ENCODE measurements at places on chromosomes 7 and 10.

- no peak for DNase-seq
Observed at GRCh38 chr10:62457196-62457595, 83.0 kb downstream of the ZNF365 start.

- no peak for DNase-seq
Observed at GRCh38 chr10:121112136-121112535, 261.0 kb downstream of the WDR11 start.

- no peak for DNase-seq
Observed at GRCh38 chr7:53422291-53422690, 386.9 kb downstream of the POM121L12 start.

GRCh38 chr10:124741281-124741921 lies 2.8 kb downstream of the FAM53B start:
- DNase-seq = peak; percentile 84

DNA sequence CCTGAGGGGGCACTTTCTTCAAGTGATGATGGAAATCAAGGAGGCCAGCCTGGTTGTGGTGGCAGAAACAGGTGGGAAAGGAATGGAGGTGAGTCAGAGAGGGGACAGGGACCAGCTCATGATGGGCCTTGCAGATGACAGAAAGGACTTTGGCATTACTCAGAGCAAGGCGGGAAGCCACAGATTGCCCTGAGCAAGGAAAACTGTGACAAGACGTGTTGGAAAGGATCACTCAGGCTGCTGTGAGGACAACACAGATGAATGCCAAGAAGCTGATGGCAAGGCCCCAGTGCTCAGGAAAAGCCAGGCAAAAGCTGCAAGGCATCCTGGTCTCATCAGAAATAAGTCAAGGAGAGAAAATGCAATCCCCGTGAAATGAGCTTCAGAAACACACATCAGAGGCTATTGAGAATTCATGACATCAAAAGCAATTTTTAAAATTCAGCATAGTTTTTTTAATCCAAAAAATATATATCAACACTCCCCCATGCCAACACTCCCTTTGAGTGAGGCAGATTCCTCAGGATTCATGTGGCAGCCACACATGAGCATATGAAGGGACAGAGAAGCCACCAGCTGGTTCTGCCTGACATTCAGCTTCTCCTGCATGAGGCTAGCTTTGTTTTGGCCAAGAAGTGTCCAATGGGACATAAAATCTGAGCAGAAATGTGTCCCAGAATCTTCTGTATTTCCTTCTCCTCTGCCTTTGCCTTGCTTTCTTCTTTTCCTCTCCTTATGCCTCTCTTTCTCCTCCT lies 244.5 kb upstream of the MYO3A start:
- DNase-seq = no peak

- peak; percentile 18 for DNase-seq
Observed at GRCh38 chr7:28957064-28957750, 923 bp downstream of the TRIL start.

GRCh38 chr7:126774077-126774476 lies 478.7 kb downstream of the GRM8 start:
- no peak for DNase-seq

GRCh38 chr7:159104188-159104920 lies 40.3 kb downstream of the VIPR2 start:
- no peak for DNase-seq

DNA sequence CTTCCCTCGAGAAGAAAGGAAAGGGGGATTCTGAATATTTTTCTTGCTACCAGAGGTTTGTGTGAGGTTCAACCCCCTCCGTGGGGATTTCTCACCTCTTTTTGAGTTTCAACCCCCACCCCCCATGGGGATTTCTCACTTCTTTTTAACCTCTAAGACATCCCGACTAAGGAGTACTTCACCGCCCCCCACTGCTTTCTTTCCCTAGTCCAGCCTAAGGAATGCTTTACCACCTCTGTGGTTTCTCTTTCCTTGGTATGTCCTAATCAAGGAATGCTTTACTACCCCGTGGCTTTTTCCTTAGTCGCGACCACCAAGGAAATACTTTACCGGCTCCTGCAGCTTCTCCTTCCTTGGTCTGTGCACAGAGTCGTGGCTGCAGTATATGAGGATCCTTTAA lies 149.4 kb downstream of the LYZL1 start:
- no peak for DNase-seq

- no peak for DNase-seq
Observed at GRCh38 chr10:60778971-60779796, 906 bp downstream of the CDK1 start.

DNA sequence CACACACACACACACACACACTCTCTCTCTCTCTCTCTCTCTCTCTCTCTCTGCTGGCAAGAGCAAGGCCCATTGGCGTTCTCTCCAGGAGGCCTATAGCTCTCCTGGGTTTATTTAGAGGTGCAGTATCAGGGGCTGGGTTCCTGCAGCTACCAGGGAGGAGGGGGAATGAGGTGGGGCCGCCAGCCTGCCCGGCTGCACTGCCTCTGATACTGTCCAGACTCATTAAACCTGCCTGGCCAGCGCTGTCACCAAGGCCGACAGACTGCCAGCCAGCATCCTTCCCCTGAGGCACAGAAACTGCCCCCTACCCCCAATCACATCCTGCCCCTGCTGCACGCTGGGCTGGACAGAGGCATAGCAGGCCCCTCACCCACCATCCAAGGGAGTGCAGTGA lies 4.3 kb downstream of the PRRT4 start:
- no peak for DNase-seq

DNA sequence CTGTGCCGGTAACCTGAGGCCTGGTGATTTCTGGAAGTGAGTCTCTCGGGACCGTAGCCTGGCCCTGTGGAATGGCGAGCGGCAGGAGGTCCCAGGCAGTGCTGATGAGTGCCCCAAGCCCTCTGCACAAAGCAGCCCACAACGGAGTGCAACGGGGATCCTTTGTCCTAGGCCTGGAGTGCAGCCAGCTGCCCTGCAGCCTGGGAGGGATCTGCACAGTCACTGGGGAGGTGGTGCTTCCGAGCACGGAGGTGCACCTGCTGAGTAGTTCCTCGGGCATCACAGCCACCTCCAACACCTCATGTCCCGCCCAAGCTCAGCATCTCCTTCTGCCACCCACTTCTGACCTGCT lies 162.8 kb upstream of the ZMIZ1 start:
- DNase-seq = no peak

GRCh38 chr7:78634093-78634492 lies 819.4 kb downstream of the MAGI2 start:
- DNase-seq = no peak

- DNase-seq = no peak
Observed at GRCh38 chr10:113303544-113304146, 249.2 kb upstream of the HABP2 start.

GRCh38 chr7:159125104-159125954 lies 19.3 kb downstream of the VIPR2 start:
- DNase-seq = no peak

GRCh38 chr7:54711900-54712595 lies 47.0 kb downstream of the SEC61G start:
- DNase-seq = no peak

GRCh38 chr10:75883081-75884072 lies 452.0 kb downstream of the LRMDA start:
- no peak for DNase-seq

DNA sequence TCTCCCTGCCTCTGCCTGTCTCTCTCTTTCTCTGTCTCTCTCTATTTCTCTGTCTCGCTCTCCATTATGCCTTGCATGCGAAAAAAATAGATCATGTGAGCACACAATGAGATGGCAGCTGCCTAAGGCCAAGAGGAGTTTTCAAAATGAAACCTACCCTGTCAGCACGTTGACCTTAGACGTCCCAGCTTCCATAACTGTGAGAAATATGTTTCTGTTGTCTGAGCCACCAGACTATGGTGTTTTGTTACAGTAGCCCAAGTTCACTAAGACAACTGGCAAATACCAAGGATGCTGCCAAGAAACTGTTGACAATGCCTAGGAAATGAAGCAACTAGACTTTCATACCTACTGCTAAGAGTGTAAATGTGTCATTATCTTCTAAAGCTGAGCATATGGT lies 70.6 kb upstream of the PLXDC2 start:
- no peak for DNase-seq

DNA sequence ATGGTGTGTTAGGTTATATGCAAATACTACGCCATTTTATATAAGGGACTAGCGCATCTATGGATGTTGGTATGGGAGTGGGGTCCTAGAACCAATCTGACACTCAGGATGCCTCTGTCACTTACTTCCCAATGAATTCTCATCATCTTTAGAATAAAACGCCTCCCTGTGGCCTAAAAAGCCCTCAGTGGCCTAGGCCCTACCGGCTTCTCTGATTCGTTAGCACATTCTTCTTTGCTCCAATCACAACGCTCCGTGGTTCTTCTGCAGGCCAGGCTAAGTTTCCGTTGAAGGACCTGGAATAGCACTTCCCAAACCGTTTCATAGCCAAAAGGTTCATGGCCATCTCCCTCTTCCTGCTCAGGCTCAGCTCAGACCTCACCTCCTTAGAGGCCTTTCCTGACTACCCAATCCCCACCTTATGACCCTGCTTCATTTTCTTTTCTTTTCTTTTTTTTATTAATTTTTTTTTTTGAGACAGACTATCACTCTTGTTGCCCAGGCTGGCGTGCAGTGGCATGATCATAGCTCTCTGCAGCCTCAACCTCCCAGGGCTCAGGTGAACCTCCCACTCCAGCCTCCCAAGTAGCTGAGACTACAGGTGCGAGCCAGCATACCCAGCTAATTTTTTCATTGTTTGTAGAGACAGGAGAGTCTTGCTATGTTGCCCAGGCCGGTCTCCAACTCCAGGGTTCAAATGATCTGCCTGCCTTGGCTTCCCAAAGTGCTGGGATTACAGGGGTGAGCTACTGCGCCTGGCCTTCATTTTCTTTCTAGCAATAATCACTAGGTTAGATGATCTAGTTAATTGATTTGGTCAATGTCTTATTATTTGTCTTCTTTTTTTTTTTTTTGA lies 24.5 kb upstream of the YWHAG start:
- DNase-seq = no peak

DNA sequence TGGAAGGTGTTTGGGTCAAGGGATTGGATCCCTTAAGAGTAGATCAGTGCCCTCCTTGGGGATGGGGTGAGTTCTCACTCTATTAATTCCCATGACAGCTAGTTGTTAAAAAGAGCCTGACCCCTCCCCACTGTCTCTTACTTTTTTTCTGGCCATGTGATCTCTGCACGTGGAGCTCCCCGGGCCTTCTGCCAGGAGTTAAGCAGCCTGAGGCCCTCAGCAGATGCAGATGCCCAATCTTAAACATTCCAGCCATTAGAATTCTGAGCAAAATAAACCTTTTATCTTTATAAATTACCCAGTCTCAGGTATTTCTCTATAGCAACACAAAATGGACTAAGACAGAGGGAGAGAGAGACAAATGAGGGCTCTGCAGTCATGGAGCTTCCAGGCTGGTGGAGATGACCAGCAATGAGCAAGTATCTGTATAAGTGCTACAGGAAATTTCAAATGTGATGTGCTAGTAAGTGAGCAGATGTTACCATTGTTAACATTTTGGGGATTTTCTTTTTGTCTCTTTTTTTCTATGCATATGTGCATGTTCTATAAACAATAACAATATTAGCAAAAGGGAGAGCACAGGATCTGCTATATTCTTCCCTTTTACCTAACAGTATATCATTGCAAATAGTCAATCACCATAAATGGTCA lies 26.7 kb downstream of the PLPP4 start:
- DNase-seq = no peak

GRCh38 chr10:24193330-24193729 lies 15.6 kb upstream of the KIAA1217 start:
- DNase-seq = no peak

GRCh38 chr7:156473476-156474240 lies 166.9 kb upstream of the RNF32 start:
- peak; percentile 50 for DNase-seq

DNA sequence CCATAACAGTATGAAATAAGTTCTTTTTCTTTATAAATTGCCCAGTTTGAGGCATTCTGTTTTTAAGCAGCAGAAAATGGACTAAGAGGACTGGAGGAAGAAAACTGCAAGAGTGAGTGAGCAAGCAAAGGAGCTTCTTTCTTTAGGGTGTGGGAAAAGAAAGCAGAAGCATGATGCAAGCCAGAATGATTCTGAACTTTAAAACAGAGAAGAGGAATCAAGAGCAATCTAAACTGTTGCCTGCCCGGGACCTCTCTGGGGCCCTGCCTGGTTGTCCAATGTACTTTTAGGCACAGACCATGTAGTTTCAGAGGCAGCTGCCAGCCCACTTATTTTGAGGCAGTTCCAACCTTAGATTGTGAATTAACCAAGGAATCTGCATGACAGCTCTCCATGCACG lies 186.3 kb downstream of the PLPP4 start:
- DNase-seq = no peak

GRCh38 chr7:35725280-35725680 lies 30.3 kb upstream of the HERPUD2 start:
- peak; percentile 51 for DNase-seq

DNA sequence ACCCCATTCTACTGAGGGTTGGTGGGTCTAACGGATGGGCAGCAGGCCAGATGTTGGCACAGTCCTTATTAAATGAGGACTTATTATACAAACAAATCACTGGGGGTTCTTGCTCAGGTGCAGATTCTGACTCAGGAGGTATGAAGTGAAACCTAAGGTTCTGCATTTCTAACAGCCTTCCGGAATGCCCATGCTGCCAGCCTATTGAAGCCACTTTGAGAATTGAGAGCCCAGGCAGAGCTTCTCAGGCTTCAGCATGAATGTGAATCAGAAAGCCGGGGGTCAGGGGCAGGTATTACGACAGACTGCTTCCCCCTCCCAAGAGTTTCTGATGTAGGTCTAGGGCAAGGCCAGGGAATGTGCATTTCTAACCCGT lies 34.1 kb upstream of the NPFFR1 start:
- no peak for DNase-seq

- DNase-seq = peak; percentile 39
Observed at GRCh38 chr7:4745971-4746919, 29.2 kb upstream of the AP5Z1 start.

DNA sequence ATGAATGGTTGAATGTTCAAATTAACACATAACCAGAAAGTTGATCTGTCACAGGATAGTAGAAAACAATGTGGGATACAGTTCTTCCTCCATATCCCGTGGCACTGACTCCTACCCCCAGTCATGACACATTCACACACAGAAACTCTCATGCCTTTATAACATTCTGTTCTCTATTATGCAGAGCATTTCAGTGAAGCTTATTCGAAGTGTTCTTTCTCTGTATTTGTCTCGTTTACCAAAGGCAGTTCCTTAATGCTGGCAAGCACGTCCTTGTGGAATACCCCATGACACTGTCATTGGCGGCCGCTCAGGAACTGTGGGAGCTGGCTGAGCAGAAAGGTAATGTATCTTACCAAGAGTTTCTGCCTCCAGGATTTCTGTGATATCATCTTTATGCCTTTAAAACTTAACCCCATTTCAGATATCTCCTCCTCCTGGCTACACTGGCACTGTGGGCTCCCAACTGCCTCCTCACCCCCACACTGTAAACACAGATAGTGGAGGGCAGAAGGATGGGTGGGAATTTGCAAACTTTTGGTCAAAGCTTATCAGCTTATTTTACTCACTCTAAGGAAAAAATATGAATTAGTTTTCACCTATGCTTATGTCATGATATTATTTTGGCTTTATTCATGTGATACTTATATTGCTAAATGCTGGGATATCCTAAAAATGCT lies 34.1 kb downstream of the BLVRA start:
- DNase-seq = no peak

- DNase-seq = no peak
Observed at GRCh38 chr7:18667466-18667865, 171.9 kb downstream of the HDAC9 start.

All from stimulated activated CD4-positive, alpha-beta T cell treated with anti-CD3 and anti-CD28 coated beads, Interleukin-15, amount 100 ng/mL, for 24 hours (primary cell).